ENCODE measurements at places on chromosomes 2 and 18.
A peak's percentile ranks its signal among the peaks of the same experiment; 100 is the strongest.

DNA sequence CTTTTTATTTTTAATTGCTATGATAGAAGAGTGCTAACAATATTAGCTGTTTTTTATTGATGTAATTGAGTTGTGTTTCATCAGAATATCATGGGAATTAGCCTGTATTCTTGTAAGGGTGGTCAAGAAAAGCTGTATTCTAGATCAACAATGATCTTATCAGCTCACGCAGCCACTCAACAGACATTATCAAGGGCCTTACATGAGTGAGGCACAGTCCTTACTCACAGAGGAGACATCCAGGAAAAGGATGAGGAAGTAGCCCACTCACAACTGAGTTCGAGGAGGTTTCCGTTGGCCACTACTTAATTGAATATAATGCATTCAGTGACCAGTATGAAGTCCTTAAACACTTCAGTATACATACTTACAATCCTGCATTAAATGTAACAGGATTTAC lies 152.5 kb downstream of the AFF3 start:
- no peak for DNase-seq

DNA sequence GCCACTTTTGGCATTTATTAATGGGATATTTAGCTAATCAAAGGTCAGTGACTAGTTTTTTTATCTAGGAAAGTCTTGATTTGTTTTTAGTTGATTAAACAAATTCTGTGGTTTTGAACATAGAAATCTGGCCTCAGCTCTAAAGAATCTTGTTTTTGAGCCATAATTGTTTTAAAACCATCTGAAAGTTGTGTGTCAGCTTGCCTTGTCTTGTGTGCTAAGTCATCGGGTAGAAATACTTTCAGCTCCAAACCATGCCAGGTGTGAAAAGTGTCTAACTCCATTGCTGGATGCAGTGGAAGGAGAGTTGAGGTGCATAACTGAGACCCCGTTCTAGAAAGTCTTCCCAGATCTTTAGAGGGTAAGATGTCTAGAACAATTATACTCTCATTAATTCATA lies 22.7 kb downstream of the FARP2 start:
- DNase-seq: no peak

- no peak for DNase-seq
Measured at GRCh38 chr2:7210712-7211111, 293.5 kb downstream of the RNF144A start.

- DNase-seq: no peak
Measured at GRCh38 chr2:191565647-191566198, 112.2 kb upstream of the NABP1 start.

DNA sequence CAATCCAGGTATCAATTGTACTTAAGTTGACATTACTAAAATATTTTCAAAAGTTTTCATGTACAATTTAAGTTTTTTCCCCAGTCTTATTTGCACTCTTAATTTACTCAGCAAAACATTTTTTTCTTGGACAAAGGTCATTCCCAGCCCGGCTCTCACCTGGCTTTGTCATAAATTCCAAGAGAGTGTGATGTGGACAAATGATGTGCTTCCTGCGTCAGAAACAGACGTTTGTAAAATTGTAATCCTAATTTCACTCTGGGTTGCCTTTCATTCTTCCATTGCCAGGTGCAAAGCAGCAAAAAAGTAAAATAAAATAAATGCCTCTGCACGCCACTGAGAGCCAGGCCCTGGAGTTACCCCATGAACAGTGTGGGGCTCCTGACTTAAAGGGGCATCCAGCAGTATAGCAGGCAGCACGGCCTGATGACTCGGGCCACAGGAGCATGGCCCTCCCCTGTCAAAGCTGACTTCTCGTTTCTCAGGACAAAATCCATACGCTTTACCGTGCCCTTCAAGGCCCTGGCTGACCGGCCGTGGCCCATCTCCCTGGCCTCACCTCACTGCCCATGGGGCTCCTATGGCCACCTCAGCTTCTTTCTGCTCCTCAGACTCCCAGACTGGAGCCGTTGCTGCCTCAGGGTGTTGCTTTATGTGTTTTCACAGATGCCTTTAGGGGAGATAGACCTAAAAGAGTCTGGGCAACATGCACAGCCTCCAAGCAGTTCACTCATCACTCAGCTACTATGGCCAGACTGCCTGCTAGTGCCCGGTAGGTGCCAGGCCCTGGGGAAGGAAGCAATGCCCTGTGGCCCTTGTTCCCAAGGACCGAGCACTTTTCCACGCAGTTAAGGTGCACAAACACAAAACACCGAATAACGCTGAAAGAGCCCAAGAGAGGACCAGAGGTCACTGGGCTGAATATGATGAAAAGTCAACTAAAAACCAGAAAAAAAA lies 7.6 kb upstream of the TMEM185B start:
- no peak for DNase-seq

DNA sequence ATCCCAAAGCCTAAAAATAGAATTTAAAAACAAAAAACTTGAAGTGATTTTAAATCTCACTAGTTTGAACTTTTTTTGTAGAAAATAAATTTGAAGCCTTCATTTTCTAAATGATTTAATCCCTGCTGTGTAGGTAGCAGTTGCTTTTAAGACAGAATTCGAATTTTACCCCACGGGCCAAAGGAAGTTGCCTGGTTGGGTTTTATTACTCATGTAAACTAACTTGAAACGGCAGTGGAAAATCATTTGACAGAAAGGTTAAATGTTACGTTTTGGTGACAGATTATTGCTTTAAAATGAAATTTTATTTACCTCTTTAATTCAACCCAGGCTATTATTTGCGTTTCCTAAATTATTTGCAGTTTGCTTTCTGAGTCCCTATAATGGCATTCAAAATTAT lies 2.0 kb downstream of the MAPRE2 start:
- DNase-seq: no peak

DNA sequence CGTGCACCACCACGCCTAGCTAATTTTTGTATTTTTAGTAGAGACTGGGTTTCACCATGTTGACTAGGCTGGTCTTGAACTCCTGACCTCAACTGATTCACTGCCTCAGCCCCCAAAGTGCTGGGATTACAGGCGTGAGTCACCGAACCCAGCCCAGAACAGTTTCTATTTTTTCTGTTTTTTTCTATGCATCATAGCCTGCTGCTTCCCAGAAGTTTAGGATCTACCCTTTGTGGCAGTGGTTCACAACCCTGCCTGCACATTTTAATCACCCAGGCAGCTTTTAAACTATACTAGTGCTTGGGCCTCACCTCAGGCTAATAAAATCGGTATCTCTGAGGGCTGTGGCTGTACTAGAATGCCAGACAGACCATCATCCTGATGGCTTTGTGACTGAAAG lies 39.7 kb upstream of the SOCS6 start:
- DNase-seq: no peak

DNA sequence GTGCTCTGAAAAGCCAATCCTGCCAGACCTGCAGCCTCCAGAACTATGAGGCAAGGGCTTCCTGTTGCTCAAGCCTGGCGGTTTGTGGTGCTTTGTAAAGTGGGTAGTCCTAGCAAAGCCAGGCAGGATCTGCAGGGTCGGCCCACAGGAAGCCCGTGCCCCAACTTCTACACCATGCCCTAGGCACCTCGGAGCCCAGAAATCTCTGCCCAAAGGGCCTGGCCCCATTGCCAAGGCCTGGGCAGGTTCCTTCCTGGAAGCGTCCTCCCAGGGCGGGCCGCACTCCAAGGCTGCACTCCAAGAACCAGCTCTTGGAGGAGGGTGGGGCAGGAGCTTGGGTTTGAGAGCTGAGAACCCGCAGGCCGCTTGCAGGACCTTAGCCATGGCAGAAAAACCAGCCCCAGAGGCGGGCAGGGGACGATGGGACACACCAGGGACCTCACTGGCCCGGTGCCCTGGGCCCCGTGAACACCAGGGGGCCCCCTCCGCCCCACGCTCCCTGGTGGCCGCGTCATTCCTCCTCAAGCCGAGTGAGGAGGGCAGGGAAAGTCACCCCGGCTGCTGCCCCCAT lies 37.2 kb upstream of the ID2 start:
- no peak for DNase-seq

DNA sequence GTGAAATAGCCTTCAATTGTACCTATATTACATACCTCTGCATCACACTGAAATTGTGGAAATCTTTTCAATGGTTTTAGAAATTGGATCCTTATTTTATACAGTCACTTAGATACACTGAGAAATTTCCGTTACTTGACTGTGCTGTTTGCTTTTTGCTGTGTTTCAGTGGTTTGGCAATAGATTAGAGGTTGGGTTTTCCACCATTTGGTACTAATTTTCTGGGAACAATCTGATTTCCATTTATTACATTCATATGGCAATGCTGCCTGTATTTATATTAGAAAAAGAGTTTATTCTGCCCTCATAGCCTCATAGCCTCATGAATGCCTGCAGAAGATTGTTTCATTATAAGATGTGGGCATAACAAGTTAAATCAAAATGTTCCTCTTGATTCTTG lies 285.0 kb downstream of the GULP1 start:
- no peak for DNase-seq

- DNase-seq: no peak
Measured at GRCh38 chr18:32804134-32804888, 31.5 kb upstream of the KLHL14 start.

DNA sequence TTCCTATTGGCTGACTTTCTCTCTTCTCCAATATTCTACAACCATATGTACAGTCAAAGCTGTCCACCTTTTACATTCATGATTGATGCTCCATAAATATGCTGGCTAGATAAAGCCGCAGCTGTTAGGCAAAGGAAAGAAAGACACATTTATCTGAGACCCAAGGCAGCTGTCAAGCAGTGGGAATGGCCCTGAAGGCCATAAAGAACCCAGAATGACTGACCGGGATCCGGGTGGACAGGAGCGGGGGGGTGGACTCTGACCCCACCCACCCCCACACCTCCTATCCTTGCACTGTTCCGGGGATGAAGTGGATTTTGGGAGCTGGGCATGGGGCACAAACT lies 116.4 kb downstream of the RTP5 start:
- DNase-seq: no peak

- DNase-seq: no peak
Measured at GRCh38 chr2:9949992-9950520, 1.4 kb upstream of the GRHL1 start.

DNA sequence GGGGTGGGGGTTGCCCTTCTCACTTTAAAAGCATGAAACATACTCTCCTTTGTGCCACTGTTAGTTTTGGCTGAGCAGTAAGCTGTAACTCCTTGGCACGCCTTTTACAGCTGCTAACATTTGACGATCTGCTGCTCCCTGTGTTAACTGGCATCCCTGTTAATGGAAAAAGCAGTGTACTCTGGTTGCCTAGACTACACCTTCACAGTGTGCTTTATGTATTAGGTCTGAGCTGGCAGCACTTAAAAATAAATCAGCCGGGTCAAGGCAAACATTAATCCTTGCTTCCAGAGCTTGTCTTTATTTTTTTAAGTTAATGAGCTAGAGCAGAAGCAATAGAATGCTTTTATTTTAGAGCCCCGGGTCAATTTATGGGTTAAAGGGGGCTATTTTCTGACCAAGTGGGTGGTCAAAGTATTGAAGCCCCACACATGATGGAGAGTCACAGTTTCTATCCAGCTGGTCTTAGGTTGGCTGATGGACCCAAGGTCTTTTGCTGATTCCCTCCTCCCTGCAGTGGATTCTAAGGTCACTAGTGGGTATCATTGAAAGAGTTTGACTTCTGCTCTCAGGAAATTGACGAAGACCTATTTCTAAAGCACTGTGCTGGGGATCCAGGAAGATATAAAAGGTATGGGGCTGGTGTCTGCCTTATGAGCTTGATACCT lies 54.5 kb downstream of the CFAP221 start:
- no peak for DNase-seq

DNA sequence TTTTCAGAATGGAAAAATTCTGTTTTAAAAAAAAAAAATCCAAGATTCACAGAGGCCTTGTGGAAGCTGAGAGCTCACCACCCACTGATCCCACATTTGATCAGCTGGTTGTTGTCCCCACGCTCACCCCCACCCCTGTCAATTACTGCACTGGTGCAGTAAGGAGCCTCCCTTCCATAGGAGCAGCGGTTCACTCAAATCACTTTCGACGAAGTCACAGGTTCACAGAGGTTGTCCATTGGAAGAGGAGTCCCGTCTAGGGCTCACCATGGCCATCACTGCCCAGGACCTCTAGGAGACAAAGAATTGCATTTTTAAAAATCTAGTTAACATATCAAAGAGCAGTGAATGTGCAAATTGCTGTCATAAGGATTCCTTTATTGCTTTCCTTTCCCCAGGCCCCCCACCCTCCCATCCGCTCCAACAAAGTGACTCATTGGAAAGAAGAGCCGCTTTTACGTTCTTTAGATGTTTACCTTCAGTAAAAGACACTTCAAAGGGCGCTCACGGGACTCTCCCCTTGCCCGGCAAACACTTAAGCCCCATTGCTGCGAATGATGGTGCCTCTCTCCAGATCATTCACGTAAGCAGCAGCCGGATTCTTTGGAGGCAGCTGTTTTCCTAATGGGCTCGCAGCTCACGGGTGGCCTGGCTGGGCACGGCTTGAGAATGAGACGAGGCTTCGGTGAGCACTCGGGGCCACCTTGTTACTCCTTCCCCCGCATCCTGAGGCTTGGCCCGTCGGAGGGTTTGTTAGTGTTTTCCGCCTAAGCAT lies 165.5 kb upstream of the SALL3 start:
- DNase-seq: no peak

DNA sequence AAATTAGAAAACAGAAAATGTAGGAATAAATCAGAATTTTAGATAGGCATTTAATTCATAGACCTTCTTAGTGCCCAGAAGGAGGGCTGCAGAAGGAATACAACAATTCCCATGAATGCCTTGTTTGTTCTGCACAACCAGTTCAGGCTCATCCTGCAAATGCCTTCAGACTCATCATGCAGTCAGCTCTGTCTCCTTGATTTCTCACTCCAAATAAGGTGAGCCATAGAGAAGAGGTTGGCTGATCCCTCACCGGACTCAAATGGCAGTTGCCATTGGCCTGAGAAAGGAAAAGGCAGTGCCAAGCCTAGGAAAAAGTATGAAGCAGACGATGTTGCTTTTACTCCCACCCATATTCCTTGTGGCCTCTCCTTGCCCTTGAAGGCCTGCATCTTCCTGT lies 50.3 kb downstream of the DSC3 start:
- no peak for DNase-seq

- DNase-seq: no peak
Measured at GRCh38 chr2:216317831-216318520, 54.3 kb downstream of the MARCHF4 start.

GRCh38 chr2:46456789-46457188 lies 22.6 kb upstream of the TMEM247 start:
- no peak for DNase-seq

DNA sequence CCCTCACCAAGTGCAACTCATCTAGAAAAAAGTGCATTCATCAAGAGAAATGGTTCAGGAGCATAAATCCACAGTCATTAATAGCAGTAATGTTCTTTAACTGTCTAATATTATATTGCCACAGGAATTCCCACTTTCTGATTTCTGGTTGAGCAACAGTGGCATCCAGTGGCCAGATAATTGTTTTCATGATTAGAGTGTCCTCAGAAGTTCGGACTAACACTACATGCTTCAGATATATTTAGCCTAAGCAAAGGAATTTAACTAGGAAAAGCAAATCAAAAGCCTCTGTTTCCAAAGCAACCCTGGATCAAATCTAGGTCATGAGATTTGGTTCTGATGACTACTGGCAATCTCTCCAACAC lies 9.8 kb upstream of the ERBB4 start:
- peak; percentile 65 for DNase-seq

DNA sequence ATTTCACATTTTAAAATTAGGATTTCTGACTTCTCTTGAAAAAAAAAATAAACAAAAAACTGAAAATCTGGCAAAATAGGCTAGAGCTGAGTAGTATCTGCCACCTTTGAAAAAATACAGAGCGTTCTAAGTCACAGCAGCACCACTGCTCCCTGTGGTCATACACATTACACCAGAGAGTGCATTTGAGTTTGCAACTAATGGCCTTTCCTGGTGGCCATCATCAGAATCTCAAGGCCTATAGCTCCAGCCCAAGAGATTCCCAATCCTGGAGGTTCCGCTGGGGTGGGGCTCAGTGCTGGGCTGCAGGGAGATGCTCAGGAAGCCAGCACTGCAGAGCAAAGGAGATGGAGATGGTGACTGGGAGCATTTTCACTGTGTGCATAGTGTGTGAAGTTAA lies 17.5 kb downstream of the SMYD1 start:
- no peak for DNase-seq

Data from foreskin melanocyte (primary cell).